Foreskin fibroblast (primary cell): ENCODE measurements at places on chromosomes 11 and 22.

GRCh38 chr11:44970293-44970692 lies 19.6 kb upstream of the TP53I11 start:
- DNase-seq: no peak

GRCh38 chr11:73334384-73335203 lies 26.5 kb downstream of the ARHGEF17 start:
- peak; percentile 85 for DNase-seq

DNA sequence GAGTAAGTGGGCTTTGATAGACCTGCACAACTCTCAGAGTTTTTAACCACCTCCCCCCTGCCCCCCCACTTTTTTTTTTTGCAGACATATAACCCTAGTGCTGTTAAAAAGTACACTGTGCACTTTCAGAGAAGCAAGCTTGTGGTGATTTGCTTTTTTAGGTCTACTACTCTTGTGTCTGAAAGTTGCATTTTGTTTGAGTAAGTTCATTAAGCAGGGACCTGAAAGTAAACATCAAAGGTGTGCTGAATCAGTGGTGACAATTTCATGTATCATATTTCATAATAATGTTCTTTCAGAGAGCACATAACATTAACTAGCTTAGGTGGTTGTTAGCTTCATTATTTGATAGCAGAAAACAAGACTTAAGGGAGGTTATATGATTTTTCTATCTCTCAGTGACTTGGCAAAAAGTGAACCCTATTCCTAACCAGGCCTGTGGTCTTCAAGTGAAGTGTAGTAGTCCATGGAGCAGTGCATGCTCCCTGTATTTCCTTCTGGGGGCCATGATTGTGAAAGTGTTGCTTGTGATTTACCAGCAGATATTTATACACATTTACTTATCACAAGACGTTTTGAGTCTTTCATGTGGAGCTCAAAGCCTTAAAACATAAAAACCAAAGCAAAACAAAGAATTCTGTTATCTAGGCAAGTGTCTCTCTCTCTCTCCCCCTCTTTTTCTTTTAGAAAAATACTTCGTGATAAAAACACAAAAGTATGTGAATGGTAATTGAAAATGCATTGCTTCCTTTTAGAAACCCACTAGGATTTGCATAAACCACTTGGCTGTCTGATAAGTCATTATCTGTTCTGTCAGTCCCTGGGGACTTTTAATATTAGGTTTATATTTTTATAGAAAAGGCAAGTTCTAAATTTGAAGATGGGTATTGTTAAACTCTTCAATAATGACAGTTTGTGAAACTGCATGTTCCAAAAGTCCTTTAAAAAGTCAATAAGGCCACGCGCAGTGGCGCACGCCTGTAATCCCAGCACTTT lies 7.5 kb upstream of the RAG2 start:
- DNase-seq: no peak

- no peak for DNase-seq
These were observed 103.0 kb downstream of the FBXO7 start for GRCh38 chr22:32577591-32577990.

GRCh38 chr11:114501901-114502300 lies 57.8 kb downstream of the NXPE1 start:
- peak; percentile 2 for DNase-seq

DNA sequence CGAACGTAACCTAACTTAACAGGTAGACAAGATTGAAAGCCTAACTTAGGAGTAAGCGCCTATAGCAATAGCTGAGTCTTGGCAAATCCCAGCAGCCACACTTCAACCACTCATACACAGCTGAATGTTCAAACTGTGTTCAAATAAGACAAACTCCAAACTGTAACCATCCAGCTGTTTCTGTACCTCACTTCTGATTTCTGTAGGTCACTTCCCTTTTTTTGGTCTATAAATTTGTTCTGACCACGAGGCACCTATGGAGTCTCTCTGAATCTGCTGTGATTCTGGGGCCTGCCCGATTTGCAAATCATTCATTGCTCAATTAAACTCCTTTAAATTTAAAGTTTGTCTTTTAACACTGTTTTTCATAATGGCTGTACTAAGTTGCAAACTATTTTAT lies 8.2 kb upstream of the TENM4 start:
- no peak for DNase-seq

DNA sequence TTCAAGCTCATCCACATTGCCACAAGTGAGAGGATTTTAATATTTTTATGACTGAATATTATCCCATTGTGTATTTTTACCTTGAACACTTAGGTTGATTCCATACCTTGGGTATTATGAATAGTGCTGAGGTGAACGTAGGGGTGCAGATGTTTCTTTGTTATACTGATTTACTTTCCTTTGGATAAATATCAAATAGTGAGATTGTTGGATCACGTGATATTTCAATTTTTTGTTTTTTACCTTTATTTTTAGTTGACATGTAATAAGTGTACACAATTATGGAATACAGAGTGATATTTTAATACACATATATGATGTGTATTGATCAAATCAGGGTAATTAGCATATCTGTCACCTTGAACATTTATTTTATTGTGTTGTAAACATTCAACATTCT lies 8.1 kb downstream of the OR10W1 start:
- DNase-seq: no peak

GRCh38 chr11:34239465-34240149 lies 118.2 kb downstream of the ABTB2 start:
- DNase-seq: no peak

DNA sequence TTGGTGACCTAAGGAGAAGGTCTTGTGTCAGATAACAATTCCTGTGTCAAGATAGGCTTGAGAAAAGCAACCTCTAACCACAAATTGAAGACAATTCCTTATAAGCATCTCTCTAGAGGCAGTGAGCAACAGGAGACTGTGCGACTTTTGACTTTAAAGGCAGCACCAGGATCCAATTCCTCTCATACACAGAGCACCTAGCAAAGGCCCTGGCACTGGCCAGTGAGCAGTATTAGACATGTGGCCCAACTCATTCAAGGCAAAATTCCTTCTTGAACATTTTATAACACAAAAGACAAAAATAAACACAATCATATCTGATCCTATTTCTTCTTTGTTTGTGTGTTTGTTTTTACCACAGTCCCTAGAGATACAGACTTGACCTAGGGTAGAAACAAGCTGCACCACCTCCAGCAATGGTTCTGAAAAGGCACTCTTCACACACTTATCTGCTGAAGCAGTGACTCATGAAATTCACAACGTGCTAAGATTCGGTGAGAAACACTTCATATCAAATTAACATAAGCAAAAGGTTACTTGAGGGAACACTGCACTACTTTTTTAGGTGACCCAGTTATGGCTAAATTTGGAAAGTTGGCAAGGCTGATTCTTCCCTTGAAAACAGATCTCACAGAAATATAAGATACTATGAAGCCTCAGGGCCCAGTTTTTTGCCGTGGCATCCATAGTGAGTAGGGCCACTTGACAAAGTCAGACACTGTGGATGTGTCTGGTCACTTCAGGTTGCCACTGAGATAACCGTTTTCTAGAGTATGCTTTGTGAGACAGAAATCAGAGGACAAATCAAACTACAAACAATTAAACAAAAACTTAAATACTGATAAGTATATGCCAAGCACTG lies 1018.9 kb downstream of the DLG2 start:
- no peak for DNase-seq

DNA sequence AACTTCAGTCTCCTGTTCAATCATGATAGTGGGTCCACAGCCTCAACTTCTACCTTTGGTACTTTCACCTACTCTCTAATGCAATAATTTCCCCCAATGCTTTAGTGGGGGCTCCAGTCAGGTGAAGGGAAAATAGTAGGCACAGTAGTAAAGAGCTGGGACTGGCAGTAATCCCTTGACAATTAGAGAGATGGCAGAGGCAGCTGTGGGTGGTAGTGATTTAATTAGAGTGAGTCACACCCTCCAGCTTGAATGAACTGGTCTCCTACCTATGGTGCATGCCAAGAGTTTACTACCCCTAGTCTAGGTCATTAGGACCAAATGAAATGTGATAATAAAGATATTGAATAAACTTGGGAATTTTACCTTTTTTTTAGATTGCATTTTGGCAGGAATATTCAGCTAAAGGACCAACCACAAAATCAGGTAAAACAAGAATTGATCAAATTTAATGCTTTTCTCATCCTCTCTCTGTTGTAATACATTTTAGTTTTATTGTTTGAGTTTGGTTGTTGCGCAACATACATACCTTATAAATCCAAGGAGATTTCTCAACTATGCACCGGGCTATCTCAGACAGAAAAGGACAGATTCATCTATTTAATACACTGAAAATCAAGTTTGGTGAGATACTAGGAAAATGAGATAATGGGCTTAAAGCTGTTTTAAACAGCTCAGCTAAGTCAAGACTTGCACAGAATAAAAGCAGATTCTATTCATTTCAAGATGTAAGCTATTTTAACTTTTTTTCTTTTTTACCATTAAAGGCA lies 9.0 kb downstream of the PRRG4 start:
- DNase-seq: no peak

GRCh38 chr22:44941207-44941606 lies 68.6 kb downstream of the PHF21B start:
- no peak for DNase-seq

DNA sequence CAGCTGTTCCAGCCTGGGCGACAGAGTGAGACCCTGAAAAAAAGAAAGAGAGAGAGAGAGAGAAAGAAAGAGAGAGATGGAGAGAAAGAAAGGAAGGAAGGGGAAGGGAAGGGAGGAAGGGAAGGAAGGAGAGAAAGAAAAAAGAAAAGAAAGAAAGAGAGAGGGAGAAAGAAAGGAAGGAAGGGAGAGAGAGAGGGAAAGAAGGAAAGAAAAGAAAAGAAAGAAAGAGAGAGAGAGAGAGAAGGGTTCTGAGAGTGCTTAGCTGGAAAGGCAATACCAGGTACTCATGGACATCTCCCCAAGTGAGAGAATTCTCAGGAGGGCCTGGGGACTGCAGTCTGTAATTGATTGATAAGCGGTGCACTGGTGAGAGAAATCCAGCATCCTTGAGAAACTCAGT lies 12.8 kb upstream of the PRAME start:
- DNase-seq: no peak
